Suppressor macrophage treated with lipopolysaccharide for 4 hours (primary cell): ENCODE measurements at places on chromosomes 16 and 17.

- DNase-seq, result no peak
These were observed 397 bp downstream of the CDC42EP4 start for GRCh38 chr17:73311428-73311780.

- DNase-seq, result peak; percentile 68
These were observed 4.0 kb downstream of the ZNF598 start for GRCh38 chr16:2005646-2006045.

- peak; percentile 82 for DNase-seq
These were observed 31.5 kb downstream of the SIAH1 start for GRCh38 chr16:48353565-48354163.

GRCh38 chr17:9969301-9969935 lies 64.3 kb upstream of the RCVRN start:
- DNase-seq, result no peak

DNA sequence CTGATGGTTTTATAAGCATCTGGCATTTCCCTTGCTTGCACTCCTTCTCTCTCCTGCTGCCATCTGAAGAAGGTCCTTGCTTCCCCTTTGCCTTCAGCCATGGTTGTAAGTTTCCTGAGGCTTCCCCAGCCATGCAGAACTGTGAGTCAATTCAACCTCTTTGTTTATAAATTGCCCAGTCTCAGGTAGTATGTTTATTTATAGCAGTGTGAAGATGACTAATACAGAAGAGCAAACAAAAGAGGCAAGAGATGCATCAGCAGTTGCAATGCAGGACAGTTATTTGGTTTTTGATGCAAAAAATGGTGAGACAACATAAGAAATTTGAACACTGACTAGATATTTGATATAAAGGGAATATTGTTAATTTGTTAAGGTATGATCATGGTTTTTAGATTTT lies 16.8 kb downstream of the TMEM100 start:
- DNase-seq, result no peak

DNA sequence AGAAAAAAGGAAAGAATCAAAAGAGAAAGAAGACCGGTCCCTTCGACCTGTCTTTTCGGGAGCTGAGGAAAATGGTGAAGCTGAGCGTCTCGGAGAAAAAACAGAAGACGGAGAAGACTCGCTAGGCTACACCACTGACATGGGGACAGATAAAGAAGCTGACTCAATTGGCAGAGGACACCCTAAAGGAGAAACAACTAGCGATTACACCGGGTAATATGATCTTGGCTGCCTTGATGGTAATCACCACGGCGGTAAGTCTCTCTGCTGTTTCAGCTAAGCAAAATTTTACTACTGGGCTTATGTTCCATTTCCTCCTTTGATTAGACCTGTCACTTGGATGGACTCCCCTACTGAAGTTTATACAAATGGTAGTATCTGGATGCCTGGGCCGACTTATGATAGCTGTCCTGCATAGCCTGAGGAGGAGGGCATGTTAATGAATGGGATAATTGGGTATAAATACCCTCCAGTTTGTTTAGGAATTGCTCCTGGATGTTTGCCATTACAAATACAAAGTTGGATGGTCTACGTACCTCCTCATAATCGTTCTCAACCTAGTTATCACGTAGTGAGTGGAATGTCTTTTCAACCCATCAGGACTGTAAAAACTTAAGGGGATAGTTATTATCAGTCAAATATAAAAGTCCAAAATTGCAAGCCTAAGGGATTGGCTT lies 24.1 kb downstream of the ALOX15B start:
- DNase-seq, result no peak

- peak; percentile 46 for DNase-seq
These were observed 18.2 kb downstream of the ALOX15 start for GRCh38 chr17:4623249-4623648.

DNA sequence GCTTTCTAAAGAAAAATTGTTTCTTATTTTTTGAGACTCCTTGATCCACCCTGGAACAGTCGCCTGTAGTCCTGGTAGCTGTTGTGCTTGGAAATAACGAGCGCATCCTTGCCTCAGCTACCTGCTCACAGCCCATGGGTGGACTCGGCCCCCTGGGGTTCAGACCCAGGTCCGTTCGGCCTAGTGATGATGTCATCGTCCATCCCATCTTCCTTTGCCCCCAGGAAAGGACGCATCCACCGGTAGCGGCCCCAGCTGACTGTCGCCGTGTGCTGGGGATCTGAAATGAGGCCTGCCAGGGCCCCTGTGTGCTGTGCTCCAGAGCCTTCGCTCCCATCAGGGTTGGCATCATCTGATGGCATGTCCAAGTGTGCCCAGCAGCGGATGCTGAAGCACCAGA lies 12.0 kb upstream of the CACNG1 start:
- no peak for DNase-seq

GRCh38 chr17:62870030-62870541 lies 62.0 kb upstream of the MARCHF10 start:
- no peak for DNase-seq

- no peak for DNase-seq
These were observed 50.0 kb upstream of the TNRC6C start for GRCh38 chr17:77908501-77908900.

DNA sequence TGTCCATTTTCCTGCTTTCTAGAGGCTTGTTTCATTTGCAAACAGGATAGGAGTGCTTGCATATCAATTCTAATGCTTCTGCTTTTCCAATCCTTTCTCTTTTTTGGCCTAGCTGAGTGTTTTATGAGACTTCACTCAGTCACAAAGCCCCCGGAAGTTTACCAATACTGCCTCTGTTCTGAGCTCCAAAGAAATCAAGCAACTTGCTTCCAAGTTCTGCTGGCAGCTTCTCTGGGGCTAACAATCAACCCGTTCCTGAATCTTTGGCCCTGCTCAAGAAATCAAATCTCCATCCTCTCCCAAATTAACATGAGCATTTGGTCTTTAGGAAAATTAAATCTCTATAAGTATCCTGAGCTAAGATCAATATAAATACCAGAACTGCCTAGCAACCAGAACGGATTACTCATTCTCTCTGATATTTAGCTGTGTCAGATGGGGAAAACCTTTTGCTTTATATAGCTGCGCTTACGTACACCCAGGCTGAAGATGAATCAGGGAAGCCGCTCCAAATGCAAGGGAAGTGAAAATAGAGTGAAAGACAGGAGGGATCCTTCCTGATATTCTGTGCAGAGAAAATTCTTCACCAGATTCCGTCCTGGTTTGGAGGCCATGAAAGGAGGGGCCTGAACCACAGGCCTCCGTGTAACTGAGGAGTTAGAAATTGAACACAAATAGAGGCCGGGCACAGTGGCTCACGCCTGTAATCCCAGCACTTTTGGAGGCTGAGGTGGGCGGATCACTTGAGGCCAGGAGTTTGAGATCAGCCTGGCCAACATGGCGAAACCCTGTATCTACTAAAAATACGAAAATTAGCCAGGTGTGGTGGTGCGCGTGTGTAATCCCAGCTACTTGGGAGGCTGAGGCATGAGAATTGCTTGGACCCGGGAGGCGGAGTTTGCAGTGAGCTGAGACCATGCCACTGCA lies 23.3 kb upstream of the GRB2 start:
- DNase-seq, result peak; percentile 93

DNA sequence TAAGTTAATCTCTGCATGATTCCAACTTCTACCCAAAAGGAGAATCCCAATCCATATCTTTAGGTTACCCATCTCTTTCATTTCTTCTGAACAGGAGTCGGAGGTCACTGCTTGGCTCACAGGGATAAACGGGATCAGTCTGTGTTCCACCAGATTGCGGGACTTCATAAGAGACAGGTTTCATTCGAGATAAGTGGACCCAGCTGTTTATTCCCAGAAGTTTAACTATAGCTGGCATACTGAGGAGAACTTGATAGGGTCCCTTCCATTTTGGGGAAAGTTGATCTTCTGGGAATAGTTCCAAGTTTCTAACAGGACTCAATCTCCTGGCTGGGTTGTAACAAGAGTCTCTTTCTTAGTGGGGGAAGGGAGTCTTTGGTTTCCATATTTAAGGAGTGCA lies 45.4 kb upstream of the ARL4D start:
- no peak for DNase-seq

GRCh38 chr17:47717261-47717697 lies 15.8 kb upstream of the TBX21 start:
- DNase-seq, result peak; percentile 24

GRCh38 chr17:67753026-67753425 lies 35.3 kb downstream of the NOL11 start:
- no peak for DNase-seq

DNA sequence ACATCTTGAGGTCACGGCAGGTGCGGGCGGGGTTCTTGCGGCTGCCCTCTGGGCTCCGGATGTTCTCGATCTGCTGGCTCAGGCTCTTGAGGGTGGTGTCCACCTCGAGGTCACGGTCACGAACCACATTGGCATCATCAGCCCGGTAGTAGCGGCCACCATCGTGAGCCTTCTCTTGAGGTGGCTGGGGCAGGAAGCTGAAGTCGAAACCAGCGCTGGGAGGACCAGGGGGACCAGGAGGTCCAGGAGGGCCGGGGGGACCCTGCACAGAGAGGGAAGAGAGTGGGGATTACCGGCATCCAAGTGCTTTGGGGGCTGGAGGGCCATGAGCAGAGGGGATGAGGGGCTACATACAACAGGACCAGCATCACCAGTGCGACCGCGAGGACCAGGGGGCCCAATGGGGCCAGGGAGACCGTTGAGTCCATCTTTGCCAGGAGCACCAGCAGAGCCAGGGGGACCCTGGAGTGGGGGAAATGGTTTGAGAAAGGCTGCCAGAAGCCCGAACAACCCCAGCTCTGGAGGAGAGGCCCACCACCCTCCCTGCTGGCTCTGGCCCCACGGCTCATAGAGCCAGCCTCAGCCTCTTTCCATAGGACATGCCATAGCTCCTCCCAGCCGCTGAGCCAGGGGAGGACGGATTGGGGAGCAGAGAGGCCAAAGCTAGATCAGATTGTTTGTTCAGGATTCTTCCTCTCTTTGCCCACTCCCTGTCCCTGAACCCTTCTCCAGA lies 14.6 kb downstream of the COL1A1 start:
- no peak for DNase-seq

DNA sequence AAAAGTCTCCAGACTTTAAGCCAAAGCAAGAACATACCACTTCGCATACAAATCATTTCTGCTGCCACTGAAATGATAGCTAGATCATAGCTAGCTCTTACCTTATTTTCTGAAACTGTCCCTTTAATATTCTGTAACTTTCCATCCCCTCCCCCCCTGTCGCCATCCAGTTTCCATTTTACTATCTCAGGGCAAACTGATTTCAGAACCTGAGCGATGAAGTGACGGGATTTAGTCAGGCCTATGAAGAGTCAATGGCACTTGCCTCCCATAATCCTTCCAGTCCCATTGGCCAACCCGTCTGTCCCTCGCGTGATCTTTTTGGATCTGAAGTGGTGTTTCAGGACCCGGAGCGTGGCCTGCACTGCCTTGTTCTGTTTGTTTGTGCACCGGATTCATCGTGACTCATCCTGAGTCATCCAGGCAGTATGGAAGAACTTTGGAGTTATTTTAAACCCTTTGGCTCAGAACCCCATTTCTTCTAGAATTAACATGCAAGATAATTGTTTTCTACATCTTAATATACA lies 199.8 kb upstream of the CHMP6 start:
- peak; percentile 57 for DNase-seq

- DNase-seq, result no peak
These were observed 50.3 kb downstream of the SCNN1G start for GRCh38 chr16:23232806-23233205.

DNA sequence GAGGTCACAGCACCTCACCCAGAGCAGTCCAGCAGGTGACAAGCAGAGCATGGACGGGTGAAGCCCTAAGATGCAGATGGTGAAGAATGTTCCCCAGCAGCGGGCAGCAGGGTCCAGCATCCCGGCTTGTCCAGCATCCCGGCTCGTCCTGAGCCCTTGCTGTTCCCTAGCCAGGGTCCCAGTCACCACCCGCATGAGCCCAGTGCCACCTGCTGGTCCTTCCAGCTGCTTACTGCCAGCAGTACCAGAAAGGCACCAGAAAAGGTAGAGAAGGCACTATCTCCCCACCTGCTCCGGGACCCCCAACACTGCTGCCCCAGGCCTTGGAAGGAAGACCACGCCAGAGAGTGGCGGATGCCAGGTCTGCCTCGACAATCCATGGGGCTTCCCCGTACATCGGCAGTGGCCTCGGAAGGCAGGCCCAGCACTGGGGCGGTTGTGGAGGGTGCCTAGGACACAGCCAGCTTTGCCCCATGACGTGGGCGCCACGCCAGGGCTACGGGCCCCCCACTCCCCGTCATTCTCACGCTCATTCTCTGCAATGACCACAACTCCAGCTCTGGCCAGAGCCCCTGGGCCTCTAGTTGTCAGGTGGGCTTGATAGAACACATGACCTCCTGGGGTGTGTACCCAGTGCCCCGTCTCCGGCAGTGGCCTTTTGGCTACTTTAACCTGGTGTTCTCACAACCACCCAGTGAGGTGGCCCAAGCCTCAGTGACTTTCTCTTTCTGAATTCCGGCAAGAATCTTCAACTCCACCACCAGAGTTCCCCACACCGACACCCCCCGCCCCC lies 1.4 kb downstream of the CENPX start:
- DNase-seq, result peak; percentile 56

GRCh38 chr17:27257031-27257357 lies 36.9 kb upstream of the WSB1 start:
- no peak for DNase-seq

DNA sequence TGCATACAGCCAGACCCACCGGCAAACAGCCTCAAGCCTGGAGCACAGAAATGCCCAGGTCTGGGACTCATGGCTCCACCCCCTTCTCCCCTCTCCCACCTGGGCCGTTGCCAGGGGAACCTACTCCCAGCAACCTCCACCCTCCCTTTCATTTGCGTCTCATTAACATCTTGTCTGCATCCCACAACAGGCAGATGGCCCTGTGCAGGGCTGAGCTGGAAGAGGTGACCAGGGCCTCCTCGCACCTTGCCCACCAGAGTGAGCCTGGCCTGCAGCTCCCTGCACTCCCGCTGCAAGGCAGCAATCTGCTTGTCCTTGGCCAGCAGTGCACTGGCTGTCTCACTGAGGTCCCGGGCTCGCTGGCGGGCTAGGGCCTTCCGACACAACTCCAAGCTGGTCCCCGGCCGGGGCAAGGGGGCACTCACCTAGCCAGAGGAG lies 3.3 kb downstream of the TSPOAP1 start:
- no peak for DNase-seq

- no peak for DNase-seq
These were observed 131.8 kb downstream of the IRX5 start for GRCh38 chr16:55062442-55062841.

DNA sequence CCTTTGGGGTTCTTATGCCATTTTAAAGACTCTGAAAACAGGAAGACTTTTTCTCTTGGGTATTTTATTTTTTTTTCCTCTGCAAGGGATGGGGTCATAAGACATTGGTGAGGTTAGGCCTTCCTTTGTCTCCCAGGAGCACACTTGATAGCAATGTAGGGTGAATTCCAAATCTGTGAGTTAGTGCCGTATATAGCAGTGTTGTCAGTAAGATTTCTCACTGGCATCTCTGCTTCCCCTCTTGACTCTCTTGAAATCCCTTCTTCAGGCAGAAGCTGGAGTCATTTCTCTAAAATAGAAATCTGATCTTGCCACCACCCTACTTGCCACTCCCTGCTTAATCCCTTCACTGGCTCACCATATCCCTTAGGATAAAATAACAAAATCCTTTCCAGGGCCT lies 529.7 kb downstream of the WWOX start:
- DNase-seq, result no peak

DNA sequence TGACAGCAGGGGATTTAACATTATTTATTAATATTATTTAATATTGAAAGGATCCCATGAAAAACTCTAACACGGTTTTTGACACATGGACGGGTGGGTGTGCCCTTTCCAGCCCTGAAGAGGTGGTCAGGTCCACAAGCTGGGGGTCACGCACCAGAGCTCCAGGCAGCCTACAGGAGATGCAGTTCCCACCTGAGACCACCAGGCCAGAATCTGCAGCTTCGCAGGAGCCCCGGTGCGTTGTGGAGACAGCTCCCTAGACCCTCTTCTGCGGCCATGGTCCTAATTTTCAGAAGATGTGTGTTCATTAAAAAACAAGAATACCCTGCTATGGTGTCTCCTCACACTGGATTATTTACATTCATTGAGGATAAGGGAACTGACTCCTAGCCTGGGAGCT lies 331.1 kb downstream of the C16orf95 start:
- DNase-seq, result no peak
